CD4-positive, CD25-positive, alpha-beta regulatory T cell (primary cell): ENCODE measurements at places on chromosomes 3 and 15.

DNA sequence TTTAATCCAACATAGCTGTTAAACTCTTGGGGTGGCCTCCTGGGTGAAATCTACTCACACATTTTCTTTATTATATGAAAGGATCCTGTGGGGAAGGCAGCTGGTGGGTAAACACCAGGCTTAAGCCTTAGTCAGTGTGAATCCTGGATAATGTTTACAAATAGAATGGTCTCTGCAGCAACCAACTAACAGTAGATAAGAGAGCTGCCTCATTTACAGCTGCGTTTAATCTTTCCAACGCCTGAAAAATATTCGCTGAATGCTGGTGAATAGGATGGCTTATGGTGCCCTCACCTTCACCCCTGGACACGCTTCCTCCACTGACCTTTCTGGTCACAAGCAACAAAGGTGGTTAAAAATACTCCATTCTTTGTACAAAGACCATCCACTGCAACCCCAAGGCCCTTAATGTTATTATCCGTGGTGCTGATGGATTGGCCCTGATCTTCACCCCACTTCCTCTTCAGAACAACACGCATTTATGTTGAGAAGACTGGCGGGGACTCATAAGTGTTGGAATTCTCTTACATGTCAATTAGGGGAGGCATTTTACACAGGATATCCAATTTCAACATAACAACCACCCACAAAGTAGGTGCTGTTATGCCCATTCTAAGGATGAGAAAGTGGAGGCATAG, 120.0 kb upstream of the FRMD4B start:
- DNase-seq = no peak

DNA sequence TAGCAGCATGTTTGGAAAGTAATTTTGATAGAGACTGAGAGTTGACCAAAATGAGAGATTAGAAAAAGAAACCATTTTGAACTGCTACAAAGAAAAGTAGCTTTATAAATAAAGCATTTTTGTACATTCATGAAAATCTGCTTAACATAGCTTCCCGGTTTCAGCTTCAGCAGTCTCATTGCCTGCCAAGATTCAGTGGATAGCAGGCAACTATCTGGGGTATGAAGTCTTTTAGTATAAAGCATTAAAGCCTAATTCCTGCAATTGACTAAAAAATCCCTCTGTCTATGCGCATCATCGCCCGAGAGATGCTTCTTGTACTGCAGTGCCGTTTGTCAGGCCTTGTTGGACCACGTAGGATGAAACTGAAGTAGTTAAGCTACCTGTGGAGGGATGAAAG, 588.4 kb downstream of the NAALADL2 start:
- no peak for DNase-seq

- no peak for DNase-seq
Measured at GRCh38 chr15:71203586-71204474, 88.6 kb downstream of the THSD4 start.

DNA sequence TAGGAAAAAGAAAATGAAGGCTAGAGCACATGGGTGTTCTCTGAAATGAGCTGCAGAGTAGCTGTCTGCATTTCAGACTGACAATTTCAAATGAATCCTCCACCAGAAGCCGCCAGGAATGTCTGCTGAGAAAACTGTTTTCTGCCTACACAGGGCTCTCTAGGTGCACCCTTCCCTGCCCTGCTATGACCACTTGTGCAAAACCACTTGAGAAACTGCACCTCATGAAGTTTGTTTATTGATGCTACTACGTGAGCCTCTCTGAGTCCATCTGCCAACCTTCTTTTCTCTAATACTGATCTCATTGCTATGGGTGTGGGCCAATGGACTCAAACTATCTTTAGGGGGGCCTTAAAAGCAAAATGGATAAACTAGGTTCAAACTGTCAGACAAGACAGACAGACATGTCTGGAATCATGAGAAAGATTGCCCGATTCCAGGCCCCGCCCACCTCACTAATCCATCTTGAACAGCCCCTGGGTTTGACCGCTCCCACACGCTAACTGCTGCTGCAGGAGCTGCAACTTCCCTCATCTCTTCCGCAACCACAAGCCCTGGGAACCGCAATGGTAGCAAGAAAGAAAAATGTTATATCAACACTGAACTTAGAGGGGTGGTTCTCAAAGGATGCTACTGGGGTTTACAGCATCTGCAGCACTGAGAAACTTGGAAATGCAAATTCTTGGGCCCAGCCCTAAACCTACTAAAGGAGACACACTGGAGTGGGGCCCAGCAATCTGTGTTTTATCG, 9.0 kb upstream of the CD47 start:
- no peak for DNase-seq

- no peak for DNase-seq
Measured at GRCh38 chr3:78511840-78512239, 1256.0 kb downstream of the ROBO1 start.

DNA sequence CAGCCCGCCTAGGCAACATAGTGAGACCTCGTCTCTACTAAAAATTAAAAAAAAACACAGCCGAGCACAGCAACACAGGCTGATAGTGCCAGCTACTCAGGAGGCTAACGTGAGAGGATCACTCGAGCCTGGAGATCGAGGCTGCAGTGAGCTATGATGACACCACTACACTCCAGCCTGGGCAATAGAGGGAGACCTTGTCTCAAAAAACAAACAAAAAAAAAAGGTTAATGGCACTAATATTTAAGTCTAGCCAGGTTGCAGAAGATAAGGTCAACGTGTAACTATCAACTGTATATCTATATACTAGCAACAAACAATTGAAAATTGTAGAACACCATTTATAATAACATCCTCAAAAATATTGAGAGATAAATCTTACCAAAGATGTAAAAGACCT, 75.1 kb downstream of the MYO9A start:
- no peak for DNase-seq

DNA sequence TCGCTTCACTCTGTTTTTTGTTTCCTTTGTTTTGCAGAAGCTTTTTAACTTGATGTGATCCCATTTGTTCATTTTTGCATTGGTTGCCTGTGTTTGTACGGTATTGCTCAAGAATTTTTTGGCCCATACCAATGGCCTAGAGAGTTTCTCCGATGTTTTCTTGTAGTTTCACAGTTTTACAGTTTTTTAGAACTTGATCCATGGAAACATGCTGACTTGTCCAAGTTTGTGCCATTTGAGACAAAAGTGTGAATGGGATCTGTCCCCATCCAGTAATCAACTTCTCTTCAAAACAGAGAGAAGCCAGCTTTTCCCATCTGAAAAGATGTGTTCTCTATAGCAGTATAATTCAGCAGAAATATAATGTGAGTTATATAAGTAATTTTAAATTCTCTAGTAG, 266.5 kb upstream of the LRTM1 start:
- DNase-seq = no peak

GRCh38 chr15:101097111-101097510, 154.7 kb downstream of the CHSY1 start:
- DNase-seq = no peak

DNA sequence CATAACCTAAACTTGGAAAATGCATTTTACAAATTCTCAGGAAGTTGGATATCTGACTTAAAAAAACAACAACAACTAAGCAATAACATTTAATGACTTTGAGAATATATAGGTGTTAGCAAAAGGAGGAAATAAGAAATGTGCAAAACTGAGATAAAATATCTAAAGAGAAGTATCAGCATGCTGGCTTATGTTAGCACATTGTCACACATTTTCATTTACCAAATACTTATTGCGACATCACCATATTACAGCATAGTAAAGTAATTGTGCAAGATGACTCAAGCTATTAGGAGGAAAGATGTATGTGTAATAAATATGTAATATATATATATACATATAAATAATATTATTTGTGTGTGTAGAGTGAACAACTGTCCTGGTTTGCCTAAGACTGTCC, 9.2 kb downstream of the PTX3 start:
- no peak for DNase-seq

GRCh38 chr3:171358181-171358880, 101.9 kb downstream of the TNIK start:
- no peak for DNase-seq

DNA sequence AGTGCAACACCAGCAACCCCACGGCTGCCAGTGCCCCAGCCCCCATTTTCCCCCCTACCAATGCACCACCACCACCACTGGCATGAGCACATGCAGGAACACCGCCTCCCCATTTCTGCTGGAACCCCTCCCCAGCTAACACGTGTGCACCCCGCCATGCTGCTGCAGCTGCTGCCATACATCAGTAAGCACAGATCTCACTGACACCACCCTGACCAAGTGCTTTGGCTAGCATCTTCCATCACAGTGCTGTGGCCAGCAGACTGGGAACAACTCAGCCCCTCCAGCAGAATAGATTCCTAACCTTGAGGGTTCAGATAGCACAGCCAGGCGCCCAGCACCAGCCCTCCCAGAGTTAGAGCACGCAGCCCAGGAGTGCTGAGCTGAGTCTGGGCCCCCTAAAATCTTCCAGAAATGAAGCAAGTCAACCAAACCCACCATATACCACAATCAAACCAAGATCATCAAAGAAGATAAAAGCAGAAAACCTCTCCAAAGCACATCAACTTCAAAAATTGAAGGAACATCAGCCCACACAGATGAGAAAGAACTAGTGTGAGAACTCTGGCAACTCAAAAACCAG, 81.2 kb upstream of the CDV3 start:
- DNase-seq = no peak

- DNase-seq = no peak
Measured at GRCh38 chr15:52709187-52709981, 30.2 kb upstream of the ATOSA start.

DNA sequence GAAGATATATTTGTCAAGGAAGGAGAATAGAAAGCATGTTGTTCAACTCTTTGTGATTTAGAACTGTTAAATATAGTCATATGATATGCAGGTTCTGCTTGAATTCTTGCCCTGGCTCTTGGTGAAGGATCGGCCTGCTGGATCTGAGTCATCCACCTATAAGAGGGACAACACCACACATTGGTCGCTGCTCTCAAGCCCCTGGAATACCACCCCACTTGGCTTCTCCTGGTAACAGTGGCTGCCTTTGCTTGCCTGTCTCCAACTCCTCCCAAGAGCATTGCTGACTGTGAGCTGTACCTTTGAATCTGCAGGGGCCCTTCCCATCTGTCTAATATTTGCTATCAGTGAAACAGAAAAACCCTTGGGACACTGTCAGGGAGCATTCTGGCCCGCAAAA, 78.9 kb upstream of the DGKG start:
- no peak for DNase-seq

DNA sequence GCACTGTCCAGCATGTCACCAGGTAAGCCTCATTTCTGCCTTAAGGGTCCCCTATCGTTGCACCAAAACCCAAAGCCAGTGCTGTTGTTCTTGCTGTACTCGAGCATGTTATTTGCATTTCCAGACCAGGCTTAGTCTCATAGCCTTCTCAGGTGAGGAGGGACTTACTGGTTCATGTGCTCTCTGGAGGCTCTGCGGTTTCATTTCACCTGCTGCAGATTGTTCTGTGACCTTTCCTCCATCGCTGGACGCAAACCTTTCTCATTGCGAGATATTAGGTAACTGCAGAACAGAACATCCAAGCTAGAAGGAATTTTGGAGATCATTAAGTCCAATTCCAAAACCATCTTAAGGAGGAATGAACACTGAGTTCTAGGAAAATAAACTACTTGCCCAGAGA, 187.3 kb upstream of the BCL6 start:
- DNase-seq = no peak

DNA sequence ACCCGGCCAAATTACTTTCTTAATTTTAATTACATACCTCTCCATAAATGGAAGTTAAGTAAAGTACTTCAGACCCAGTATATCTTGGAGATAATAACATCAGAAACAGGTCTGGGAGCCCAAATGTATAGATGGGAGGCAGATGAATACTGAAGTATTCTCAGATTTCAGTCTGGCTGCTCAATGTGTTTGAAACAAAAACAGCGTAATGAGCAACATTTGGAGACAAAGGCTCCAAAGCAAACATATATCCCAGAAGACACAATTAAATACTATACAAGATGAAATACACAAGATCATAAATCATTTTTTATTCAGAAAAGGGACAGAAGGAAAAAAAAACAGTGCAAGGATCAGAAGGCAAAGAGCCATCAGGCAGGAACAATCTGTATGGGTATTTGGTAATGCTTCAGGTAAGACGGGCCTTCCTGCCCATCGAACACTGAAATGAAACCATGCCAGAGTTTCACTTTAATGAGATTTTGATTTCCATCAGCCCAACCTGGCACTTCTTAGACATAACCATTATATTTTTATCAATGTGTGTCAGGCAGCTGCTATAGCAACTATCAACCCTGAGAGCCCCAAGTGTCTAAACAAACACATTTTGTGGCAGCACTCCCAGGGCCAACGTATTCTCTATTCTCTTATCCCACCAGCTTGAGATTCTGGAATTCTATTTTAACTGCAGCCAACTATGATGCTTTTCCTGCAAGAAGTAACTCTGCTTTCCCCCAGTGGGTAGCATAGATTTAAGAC, 210.8 kb downstream of the STT3B start:
- DNase-seq = no peak

DNA sequence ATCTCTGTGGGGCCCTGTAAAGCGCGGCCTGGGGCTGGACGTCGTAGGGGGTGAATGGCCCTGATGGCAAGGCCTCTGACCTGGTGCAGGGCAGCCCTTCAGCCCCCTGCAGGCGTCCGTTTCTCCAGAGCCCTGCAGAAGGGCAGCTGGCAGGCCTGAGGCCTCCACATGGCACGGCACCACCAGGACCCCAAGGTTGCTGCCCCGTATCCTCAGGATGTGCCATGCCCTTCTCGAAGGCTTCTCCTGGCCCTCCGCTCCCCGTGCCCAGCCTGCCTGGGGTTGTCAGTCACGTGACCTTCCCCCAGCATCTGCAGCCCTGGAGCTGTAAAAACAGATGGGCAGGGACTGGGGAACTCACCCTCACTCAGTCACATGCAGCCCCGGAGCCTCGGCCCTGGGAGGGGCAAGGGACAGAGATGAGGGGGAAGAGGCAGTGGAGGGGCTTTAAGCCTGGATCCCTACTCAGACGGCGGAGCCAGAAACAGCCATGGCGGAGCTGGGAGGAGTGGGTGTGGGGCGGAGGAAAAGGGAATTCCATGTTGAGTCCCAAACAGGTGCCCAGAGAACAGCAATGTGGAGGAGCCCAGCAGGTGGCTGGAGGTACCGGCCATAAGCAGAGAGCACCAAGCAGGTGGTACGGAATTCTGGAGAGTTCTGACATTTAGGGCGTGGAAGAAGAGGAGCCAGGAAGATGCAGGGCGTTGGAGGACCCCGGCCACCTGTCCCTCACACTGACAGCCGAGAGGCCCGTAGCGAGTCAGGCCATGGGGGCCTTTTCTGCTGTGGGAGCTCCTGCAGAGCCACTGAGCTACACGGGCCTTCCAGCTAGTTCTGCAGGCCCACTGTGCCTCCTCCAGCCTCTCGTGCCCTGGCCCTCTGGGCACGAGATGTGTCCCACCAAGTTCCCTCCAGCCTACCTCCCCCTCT, 193.1 kb downstream of the XXYLT1 start:
- no peak for DNase-seq
